Stimulated activated CD4-positive, alpha-beta T cell treated with anti-CD3 and anti-CD28 coated beads, Interleukin-15, amount 100 ng/mL, for 1 hour (primary cell): ENCODE measurements at places on chromosomes 12 and 14.

DNA sequence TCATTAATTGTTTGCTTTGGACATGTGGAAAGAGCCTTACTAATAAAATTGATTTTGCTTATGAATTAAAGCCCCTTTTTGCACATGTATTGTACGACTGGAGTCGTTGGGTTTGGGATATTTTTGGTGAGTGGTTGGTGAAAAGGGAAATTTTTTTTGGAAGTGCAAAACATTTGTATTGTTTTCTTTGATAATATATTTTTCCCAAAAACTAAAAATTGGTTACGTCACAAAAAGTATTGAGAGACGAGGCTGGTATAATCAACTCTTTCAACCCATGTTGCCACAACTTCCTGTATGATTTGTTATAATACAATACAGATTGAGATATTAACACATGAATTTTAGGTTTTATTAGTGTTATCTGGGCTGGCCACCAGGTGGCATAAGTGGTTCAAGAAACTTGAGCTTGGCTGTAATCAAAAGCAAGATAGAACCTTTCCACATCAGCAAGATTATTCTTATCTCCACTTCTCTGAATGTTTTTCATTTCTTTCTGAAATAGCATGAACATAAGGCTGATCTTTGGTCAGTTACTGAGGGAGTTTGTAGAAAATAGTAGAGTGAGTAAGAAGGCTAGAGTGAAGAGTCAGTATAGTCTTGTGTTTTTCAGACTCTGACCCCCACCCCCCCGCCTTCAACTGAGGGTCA lies 8.7 kb downstream of the NGDN start:
- peak; percentile 25 for DNase-seq

DNA sequence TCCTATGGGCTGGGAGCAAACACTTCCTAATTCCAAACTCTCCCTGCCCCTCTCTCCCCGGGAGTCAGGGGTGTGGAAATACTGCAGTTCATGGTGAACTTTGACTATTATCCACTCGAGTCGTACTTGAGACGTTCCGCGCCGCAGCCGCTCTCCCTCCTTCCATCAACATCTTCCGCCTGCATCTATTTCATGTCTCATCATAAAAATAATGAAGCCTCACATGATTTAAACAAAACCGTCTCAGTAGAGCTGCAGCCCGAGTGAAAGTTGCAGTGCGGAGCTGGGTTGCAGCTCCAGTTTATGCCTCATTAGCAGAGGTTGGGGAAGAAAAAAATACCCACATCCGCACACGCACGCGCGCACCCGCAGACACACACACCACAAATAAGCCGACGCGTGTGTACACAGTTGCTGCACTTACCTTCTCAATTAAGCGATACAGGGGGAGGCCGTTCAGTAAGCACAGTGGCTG lies 283 bp downstream of the LMO3 start:
- no peak for DNase-seq

- DNase-seq, result no peak
Observed at GRCh38 chr12:55842681-55843429, at the start of gene MMP19. Gene MMP19, minus strand, starts transcription at chr12:55842936. Its CDS starts 106 bp downstream, at chr12:55842830.

DNA sequence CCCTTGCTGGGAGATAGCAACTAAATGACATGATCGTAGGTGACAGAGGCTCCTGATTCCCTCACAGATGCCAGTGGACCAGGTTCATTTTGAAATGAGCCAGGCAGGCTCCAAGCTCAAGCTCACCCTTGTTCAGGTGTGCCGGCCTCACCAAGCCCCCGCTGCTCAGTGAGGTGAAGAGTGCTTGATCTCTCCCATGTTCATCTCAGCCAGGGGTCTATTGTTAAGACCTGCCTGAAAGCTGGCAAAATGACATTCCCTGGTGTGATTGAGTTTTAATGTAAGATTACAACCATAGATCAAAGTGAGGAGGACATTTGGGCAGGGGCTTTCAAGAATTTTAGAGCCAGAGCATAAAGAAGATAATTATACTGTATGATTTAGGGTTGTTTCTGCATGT lies 497.9 kb downstream of the EGLN3 start:
- DNase-seq, result no peak

GRCh38 chr12:91249054-91249453 lies 66.4 kb upstream of the DCN start:
- DNase-seq, result no peak

DNA sequence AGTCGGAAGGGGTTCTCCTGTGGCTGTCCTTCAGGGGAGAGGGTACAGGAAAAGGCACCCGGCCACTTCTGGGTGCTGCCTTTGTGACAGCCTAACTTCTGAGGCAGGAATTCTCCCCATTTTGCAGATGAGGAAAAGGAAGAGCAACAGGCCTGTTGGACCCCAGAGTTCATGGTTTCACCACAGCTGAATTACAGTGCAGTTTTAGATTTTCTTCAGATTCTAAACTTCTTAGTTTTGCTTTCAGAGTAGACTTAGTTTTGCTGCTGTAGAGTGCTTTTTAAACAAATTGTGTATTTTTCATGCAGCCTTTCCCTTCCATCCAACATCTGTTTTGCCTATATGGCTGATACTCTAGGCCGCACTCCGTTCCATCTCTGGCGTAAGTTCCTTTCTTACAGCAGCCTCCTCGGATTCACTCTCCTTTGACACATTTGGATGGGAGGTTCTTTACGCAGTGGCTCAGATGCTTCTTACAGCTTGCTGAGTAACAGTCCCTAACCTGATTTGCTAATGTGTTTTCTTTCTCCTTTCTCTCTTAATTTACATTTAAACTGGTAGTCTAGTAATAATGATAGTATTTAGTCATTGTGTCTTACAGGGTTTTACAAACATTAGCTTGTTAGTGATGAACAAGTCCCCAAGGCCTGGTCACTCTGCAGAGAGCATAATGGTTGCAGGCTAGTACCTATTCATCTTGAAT lies 7.8 kb downstream of the TRAF3 start:
- no peak for DNase-seq

- no peak for DNase-seq
Observed at GRCh38 chr14:37490607-37491006, 104.4 kb downstream of the FOXA1 start.

GRCh38 chr14:103434868-103435442 lies 49.7 kb downstream of the MARK3 start:
- no peak for DNase-seq

DNA sequence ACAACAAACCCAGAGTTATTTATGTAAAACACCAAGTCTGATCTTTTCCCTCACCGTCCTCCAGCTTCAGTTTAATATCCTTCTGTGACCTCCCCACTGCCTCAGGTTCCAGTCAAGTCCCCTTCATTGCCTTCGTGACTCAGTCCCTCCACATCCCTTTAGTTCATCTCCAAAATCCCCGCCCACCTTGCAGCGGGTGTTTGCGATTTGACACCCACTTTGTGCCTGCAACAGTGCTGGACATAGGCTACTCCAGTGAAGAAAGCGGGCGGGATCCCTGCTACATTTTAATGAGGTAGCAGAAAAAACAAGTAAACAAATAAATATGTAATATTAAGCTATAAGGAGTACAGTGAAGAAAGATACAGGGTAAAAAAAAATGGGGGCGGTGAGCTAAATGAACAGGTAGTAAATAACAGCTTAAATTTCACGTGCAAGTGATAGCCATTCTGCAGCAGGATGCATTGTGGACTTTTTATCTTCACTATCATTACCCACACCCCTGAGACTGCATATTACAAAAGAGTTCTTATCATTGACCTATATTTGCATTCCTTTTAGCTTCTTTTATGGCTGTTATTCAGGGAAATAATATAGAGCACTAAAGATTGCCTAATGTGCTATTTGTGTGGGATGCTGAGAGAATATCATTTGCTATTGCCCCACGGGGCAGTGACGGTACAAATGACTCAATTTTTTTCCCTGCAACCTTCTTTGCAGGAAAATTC lies 222.8 kb upstream of the NUDT4 start:
- DNase-seq, result no peak

DNA sequence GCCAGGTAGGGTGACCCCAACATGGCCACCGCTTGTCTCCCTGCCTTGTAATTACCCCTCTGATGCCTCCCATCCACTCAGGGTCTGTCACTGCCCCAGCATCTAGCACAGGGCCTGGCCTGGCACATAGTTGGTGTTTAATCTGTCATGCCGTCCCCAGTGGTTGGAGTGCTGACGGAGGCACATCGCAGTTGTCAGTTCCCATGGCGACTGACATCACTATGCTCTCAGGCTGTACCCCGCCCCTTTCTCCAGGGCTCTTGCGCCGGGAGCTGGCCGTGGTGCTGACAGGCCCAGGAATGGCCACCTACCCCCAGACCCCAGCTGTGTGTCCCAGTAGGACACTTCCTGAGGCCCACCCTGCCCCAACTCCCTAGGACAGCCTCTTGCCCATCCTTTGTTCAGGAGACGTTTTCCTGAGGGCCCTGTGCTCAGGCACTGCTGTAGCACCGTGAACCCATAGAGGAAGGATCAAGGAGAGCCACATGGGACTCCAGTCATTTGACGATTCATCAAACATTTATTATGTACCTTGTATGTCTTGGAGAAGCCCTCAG lies 23.0 kb downstream of the FAM222A start:
- DNase-seq, result no peak

DNA sequence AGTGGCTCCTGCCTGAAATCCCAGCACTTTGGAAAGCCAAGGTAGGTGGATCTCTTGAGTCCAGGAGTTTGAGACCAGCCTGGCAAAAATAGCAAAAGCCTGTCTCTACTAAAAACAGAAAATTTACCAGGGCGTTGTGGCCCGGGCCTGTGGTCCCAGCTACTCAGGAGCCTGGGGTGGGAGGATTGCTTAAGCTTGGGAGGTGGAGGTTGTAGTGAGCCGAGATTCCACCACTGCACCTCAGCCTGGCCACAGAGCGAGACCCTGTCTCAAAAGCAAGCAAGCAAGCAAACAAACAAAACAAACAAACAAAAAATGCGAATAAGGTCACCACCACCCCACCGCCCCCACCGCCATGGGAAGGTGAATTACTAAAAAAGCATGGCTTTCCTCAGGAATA lies 238.7 kb downstream of the ATXN7L3B start:
- DNase-seq, result no peak

DNA sequence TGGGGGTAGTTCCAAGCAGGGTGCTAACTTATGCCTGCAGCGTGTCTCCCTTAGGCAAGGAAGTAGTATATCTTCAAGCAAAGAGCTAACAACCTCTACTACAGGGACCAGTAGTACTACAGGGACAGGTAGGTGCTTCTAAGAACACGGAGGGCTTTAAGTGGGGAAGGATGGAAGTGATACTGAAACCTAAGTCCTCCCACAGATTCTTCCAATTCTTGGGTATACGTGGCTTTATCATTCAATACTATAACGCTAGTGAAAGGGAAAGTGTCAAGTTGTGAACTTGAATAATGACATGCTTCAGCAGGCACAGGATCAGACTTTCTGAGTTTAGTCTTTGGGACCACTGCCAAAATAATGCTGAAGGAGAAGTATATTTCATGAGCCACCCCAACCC lies 241.7 kb downstream of the CEP128 start:
- DNase-seq, result no peak

GRCh38 chr12:126163984-126164383 lies 1098.7 kb downstream of the AACS start:
- no peak for DNase-seq

GRCh38 chr12:7310070-7310469 lies 6.2 kb downstream of the ACSM4 start:
- no peak for DNase-seq

- no peak for DNase-seq
Observed at GRCh38 chr12:103657331-103657730, 70.3 kb downstream of the STAB2 start.

- DNase-seq, result no peak
Observed at GRCh38 chr14:52950410-52950897, 396 bp downstream of the FERMT2 start.

- DNase-seq, result no peak
Observed at GRCh38 chr14:92529903-92530302, 16.3 kb downstream of the RIN3 start.

- DNase-seq, result no peak
Observed at GRCh38 chr14:51654533-51654845, 2.8 kb downstream of the FRMD6 start.

GRCh38 chr12:109919456-109919855 lies 19.4 kb downstream of the TCHP start:
- no peak for DNase-seq

DNA sequence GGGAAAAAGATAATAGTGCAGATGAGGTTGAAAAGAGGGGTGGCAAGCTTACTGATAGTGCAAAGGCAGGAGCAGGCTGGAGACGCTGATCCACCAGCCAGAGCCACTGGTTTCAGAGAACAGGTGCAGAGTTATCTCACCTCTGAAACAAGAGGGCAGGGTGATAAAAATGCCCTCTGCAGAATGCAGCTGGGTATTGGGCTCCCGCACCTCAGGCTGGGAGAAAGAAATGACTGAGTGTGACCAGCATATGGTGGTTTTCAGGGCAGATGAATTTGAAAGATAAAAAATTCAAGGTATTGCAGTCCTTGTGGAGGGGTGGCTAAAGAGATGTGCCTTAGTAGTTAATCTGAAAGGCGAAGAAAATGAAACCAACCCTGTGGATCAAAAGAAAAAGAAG lies 2.9 kb upstream of the TMEM30B start:
- DNase-seq, result no peak

DNA sequence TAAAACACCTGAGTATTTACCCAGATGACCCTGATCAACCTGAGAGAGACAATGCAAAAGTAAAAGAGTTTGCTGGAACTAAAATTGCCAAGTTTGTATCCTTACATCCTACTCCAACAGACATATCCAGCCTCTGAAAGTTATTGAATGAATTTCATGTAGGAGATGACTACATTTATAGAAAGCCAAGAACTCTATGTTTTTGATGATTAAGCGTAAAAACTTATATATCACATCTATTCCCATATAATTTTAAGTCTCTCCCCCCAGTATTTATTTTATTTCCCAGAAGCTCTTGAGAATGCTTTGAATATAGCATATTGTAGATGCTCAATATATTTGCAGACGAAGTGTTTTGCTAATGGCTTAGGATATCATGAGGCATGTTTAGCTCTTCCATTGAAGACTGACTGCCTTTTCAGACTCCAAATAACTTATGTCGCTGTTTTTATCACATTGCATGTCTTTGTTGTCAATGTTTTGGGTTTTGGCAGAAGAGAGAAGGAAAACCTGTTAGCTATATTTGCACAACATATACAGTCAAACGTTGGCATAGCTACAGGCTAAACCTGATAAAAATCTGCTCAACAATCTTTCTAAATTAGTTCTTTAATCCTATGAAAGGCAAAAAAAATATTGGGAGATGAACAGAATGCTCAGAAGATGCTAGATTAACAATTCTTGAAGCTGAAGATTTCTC lies 213.6 kb downstream of the DIO2 start:
- no peak for DNase-seq

- DNase-seq, result no peak
Observed at GRCh38 chr12:11763760-11764520, 114.5 kb downstream of the ETV6 start.

GRCh38 chr12:132348176-132348575 lies 18.8 kb upstream of the GALNT9 start:
- DNase-seq, result no peak
